ENCODE measurements at places on chromosomes 1 and 21.
A peak's percentile ranks its signal among the peaks of the same experiment; 100 is the strongest.

DNA sequence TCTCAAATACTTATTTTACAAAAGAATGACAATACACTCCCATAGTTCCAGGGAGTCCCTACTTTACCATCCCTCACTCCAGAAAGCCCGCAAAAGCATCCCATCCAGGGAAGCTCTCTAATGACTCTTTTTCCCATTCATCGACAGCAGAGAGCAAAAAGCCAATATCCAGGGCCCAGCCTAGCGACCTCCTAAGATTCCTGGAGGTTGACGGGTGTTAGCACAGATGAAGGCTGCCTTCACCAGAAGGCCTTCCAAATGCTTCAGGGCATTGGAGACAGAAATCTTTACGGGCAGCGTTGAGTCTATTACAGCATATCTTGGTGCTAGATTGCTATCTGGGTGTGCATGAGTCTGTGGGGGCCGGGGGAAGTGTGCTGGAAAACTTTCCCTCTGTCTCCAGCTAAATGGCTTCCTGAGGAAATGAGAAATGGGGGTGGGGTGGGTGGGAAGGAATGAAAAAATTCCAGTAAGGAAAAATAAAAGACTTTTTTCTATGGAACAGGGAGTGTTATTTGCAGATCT is 136.6 kb downstream of the PROX1 start:
- DNase-seq = no peak

GRCh38 chr1:115240297-115240696 is 97.8 kb downstream of the NGF start:
- no peak for DNase-seq

DNA sequence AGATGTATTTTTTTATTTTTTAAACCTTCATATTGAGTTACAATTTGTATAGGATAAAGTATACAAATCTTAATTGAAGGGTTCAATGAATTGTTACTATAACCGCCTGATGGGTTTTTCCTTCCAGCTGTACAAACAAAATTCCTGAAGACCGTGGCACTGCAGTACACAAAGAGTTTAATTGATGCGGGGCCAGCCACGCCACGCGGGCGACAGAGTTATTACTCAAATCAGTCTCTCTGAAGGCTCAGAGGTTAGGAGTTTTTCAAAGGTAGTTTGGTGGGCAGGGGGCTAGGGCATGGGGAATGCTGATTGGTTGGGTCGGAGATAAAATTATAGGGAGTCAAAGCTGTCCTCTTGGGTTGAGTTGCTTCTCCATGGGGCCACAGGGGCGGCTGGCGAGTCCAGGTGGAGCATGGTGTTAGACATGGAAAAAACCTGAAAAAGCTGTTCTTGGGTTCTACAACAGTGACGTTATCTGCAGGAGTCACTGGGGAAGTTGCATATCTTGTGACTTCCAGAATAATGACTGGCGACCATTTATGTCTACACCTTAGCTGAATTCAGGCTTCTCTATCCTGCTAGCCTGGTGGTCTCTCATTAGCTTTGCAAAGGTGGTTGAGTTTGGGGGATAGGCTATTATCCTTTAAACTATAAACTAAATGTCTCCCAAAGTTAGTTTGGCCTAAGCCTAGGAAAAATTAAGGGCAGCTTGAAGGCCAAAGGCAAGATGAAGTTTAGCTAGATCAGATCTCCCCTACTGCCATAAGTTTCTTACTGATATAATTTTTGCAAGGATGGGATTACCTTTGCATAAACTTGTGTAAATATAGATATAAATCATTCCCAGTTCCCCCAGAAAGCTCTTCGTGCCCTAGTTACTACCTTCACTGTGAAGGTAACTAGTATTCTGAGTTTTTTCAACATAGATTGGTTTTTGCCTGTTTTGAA is 13.0 kb upstream of the TMEM9 start:
- DNase-seq = no peak

GRCh38 chr1:172408958-172409357 is 11.5 kb upstream of the C1orf105 start:
- no peak for DNase-seq

DNA sequence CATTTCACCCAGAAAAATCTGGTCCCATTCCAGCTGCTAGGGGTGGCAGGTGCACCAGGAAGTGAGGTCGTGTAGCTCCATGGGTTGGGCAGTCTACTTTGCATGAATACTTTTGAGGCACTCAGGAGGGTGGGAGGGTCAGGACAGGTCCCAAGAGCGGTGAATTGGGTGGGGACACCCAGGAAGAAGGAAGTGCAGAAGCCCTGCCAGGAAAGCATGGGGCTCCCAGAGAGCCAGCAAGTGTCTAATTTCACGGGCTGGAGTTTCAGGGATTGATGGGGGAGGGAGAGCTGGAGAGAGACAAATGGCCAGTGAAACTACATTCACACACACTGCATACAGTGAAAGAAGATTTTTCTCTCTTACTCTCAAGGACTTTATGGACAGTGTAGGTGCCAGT is 137.8 kb downstream of the GALNT2 start:
- DNase-seq = no peak

GRCh38 chr1:111511370-111511769 is 7.9 kb upstream of the ADORA3 start:
- DNase-seq = no peak

DNA sequence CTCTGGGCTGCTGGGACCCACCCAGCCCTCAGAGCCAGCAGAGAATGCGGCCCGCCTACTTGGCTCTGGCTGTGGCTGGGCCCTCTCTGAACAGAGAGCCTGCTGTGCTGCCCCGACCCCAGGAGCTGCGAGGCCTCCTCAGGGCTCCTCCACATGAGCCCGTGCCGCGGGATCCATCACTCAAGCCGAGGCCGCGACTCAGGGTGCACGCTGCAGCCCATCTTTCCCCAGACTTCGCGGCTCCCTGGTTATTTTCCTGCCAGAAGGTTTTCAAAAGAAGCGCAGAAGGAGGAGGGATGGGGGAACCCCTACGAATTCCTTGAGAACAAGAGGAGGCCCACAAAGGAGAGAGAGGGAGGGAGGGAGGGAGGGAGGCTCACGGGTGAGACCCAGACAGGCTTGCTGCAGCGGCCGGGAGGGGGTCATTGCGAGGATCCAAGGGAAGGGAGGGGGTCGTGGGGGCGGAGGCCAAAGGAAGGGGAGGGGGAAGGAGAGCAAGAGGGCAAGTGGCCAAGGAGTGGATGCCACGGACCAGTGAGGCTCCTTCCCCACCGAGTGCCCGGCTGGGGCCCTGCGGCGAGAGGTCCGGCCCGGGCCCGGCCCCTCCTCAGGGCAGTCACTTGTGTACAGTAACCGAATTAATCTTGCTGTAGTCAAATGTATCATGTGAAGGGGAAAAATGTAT is 146.8 kb downstream of the CASZ1 start:
- no peak for DNase-seq

GRCh38 chr1:234943836-234944402 is 184.7 kb downstream of the TOMM20 start:
- no peak for DNase-seq

DNA sequence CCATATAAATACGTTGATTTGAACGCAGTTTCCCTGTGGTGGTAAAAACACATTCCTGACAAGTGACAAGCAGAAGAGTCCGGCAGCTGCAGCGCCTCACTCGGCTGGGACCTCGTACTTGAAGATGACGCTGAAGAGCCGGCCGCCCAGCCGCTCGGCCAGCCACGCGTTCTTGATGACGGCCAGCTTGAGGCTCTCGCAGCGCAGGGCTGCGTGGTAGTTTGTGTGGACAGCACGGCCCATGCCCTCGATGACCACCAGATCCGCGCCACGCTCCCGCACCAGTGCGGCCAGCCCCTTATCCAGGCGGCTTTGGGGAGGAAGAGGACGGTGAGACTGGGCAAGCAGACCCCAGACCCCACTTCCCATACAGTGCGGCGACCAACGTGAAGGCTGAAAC is 17.6 kb downstream of the PANK4 start:
- DNase-seq = no peak

GRCh38 chr1:50378770-50379169 is 44.5 kb downstream of the DMRTA2 start:
- DNase-seq = no peak

DNA sequence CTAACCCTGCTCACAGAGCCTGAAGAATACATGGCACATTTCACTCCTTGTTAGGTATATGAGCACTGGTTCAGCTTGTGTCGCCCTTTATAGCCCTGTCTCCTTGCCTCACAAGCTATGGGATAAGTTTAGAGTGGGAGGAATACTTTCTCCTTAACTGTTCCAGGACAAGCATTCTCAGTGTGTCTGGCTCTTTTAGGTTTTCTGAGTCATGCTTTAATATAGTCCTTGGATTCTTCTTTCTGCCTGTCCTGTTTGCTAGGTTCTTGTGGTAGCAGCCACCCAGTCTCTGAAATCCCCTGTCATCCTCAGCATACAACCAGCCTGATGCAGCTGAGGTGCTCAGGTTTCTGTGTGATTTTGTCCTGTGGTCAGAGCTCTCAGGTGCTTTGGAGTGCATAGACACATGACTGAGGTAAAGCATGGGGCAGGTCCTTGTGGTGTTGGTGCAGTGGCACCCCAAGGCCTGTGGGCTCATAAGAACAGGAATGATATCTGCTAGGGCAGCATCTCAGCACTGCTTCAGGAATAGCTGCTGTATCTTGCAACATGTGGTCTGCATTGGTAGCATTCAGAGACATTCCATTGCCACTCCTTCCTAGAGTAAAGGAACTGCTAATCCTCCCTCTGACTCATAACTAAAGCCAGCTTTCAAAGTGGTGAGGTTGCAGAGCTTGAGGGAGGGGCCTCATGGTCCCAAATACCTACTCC is 14.2 kb upstream of the CASQ2 start:
- peak; percentile 35 for DNase-seq

- DNase-seq = no peak
Observed at GRCh38 chr1:9853249-9853595, 29.5 kb upstream of the CLSTN1 start.

GRCh38 chr21:36460866-36461265 is 19.1 kb downstream of the CLDN14 start:
- no peak for DNase-seq

- no peak for DNase-seq
Observed at GRCh38 chr1:64811131-64811530, 66.3 kb downstream of the RAVER2 start.

GRCh38 chr21:38440746-38441145 is 57.5 kb downstream of the ERG start:
- no peak for DNase-seq

GRCh38 chr1:107344268-107344760 is 203.5 kb downstream of the NTNG1 start:
- DNase-seq = no peak

DNA sequence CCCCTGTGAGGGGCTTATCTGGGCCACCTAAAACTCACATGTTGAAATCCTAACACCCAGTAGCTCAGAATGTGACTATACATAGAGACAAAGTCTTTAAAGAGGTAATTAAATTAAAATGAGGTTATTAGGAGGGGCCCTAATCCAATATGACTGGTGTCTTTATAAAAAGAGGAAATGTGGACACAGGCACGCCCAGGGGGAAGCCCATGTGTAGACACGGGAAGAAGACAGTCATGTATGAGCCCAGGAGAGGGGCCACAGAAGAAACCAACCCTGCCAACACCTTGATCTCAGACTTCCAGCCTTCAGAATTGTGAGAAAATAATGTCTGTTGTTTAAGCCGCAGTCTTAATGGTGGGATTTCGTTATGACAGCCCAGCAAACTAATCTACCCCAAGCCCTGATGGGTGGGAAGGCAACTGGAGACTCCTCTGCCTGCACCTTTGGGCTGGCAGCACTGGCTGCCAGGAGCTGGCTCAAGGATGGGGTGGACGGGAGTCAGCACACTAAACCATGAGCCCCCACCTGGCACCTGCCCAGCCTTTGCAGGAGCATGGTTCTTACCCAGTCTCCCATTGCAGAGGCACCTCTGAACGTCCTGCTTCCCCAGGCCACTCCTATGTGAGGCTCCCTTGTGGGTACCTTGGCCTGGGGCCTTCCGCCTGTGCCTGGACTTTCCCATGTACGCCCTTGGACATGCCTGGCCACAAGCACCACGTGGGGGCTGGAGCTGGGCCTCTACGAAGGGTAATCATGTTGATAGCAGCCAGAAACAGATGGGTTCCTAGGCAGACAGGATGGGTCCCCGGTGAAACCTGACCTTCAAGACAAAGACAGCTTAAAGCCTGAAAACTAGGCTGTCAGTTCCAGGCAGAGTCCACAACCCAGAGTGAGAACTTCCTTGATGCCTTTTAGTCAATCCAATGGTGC is 57.1 kb upstream of the DMRTB1 start:
- DNase-seq = no peak

- DNase-seq = no peak
Observed at GRCh38 chr1:185297982-185298381, 19.1 kb downstream of the IVNS1ABP start.

GRCh38 chr1:63892632-63893395 is 119.0 kb downstream of the ROR1 start:
- no peak for DNase-seq

- no peak for DNase-seq
Observed at GRCh38 chr1:85816606-85817005, 108.4 kb upstream of the ZNHIT6 start.

GRCh38 chr1:76379506-76379905 is 305.0 kb downstream of the ST6GALNAC3 start:
- no peak for DNase-seq

DNA sequence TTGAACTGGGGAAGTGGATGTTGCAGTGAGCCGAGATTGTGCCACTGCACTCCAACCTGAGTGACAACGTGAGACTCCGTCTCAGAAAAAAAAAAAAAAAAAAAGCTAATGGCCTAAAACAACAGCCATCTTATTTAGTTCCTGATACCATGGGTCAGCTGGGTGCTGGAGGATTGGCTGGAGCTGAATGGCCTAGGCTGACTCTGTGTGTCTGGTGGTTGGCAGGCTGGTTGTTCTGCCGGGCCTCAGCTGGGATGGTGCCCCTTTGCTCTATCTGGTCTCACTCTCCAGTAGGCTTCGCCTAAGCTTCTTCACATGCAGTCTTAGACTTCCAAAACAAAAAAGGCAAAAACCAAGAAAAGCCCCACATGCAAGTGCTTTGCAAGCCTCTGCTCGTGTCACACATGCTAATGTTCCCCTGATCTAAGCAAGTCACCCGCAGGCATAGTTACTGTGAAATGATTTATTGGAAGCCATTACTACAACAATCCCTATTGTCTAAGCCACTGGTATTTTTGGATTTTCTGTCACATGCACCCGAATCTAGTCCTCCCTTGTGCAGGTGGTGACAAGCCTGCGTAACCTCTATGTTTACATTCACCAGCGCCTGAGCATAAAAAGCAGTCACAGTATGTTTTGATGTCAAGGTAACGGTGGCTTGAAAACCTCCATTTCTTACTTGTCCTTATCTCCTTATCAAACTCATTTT is 39.6 kb upstream of the KANK4 start:
- DNase-seq = no peak
